ENCODE measurements at places on chromosomes 7 and 10.
A peak's percentile ranks its signal among the peaks of the same experiment; 100 is the strongest.

GRCh38 chr10:63700631-63701156, 179.5 kb downstream of the REEP3 start:
- DNase-seq, result no peak

- DNase-seq, result no peak
Measured at GRCh38 chr10:105908701-105909100, 1255.8 kb downstream of the SORCS1 start.

DNA sequence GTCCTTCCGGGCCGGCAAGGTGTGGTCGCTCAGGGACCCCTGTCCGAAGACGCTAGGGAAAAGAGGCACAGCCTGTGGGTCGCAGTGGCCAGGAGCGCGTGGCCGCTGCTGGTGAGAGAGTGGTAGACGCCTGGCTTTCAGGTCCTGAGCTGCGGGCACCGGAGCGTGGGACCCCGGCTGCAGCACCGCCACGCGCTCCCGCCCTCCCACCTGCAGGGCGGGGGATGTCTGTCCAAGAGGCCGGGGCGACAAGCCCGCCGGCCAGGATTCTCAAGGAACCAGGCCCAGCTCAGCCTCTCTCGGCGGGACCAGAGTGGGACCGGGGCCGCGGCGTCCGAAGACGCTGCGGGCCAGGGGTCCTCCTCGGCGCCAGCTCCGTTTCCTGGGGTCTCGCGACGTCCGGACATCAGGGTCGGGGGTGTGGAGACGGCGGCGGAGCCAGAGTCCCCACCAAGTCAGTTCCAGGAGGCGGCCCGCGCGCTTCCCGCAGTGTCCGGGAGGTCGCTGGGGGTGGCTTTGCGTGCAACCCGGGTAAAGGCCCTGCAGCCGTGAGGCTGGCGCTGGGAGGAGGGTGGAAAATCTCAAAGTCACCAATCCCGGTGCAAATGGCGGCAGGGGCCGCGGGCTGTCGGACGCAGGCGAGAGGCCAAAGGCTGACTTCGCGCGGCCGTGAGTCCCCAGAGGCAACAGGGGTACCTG, 5.5 kb downstream of the ZNF503 start:
- peak; percentile 60 for DNase-seq

- no peak for DNase-seq
Measured at GRCh38 chr7:38296059-38296857, 22.8 kb upstream of the TARP start.

DNA sequence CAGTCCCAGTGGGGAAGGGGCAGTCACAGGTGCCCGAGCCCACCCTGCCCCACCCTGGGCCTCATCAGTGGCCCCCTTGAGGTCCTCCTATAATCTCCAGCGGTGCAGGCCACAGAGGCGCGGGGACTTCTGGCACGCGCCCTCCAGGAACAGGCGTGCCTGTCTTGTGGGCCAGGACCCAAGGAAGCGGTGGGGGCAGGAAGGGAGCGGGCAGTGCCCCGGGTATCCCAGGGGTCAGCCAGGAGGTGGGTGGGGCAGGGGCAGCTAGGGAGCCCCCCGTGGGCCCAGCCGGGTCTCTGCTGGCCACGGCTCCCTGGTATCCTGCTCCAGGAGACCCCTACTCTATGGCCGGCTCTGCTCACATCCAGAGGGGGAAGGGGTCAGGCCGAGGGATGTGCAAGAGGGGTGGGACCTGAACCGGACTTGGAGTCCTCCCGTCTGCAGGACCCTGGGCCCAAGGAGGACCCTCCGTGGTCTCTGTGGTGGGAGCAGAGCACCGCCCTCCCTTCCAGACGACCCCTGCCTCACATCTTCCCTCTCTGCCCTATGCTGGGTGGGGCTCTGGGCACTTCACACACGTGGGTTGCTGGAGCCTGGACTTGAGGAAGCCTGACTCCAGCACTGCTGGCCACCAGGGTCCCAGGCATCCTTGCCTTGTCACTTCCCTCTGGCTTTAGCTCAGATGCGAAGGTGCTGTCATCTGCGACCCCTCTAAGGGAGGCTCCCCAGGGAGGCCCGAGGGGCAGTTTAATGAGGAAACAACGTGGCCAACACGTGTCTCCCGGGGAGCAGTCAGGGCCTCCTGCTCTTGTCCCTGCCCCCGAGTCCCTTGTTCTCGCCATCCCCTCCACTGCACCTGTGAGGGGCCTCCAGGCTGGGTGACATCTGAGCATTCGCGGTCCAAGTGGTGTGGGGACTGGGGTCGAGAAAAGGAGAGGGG, 18.3 kb upstream of the GRIFIN start:
- no peak for DNase-seq

GRCh38 chr10:132466520-132467463, 69.8 kb downstream of the PWWP2B start:
- DNase-seq, result no peak

- no peak for DNase-seq
Measured at GRCh38 chr10:106213493-106213892, 951.0 kb downstream of the SORCS1 start.

DNA sequence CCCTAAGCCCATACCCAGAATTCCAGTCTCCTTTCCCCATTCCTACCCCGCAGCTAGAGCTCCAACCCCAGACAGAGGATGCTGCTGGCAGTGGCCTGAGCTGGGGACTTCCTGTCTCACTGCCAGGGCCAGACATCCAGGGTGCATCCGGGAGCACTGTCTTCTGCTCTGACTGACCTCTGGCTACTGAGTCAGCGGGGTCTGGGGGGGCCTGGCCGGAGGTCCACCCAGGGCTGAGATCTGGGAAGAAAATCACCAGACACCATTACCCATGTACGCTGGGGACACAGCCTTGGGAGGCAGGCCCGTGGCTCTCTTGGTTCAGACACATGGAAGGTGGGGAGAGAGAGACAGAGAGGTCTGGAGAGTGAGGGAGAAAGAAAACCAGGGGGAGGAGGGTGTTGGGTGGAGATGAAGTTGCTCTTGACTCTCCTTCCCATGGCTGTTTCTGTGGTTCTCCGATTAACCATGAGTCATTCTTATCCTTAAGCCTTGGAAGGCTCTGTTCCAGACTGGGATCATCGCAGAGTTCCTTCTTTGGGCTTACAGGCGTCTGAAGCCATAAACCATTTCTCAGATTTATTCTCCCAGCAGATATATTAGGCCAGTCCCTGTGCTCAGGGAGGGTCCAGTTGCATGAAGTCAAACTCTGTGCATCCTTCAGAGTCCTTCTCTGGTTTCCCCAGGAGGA, 23.6 kb downstream of the TSPAN15 start:
- DNase-seq, result no peak

DNA sequence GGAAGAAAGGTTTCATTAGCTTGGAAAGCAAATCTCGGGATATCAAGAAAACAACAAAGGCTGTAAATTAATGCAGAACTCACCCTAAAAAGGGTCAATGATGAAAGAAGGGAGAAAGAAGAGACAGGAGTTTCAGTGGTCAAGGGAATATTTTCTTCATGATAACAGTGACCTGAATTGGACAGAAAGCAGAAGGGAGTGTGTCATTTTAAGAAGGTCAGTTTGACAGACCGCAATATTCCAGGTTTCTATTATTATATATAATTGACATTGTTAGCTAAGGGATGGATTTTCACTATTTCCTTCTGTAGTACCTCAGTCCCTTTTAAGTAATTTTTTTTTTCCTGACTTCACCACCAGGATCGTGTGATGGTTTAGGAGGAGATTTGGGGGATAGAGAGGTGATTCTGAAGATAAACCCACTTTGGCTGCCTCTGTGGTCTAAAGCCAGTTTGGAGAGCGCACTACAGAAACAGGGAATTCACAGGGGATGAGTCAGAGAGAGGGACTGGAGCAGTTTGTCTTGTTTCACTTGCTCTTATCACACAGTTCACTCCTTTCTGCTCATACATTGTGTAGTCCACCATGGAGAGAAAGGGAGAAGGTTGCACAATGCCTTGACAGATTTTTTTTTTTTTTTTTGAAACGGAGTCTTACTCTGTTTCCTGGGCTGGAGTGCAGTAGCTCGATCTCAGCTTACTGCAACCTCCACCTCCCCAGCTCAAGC, 417.9 kb downstream of the AUTS2 start:
- DNase-seq, result no peak

- DNase-seq, result no peak
Measured at GRCh38 chr7:70069977-70070376, 471.7 kb downstream of the AUTS2 start.

GRCh38 chr7:41705109-41705901, 2.4 kb upstream of the INHBA start:
- DNase-seq, result peak; percentile 90

DNA sequence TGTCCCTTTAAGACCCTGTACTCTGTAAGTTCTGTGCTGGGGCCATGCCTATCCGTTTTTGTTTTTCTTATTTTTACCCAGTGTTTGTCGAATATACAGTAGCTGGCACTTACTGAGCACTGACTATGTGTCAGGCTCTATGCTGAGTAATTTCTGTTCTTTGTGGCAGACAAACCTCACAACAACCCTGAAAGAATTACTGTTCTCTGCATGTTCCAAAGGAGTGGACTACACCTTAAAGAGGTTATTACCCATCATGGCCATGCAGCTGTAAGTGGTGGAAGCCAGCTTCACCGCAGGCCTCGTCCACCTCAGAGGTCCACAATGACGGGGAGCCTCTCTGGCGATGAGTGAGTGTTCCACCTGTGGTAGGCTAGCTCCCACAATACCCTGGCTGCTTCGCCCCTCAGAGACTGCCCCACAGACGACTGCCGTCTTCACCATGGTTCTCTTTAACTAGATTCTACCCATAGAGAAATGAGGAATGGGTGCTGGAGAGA, 30.1 kb upstream of the RBM20 start:
- DNase-seq, result no peak

- no peak for DNase-seq
Measured at GRCh38 chr7:81721437-81721836, 48.4 kb downstream of the HGF start.

- DNase-seq, result no peak
Measured at GRCh38 chr7:45514944-45515343, 59.2 kb upstream of the ADCY1 start.

DNA sequence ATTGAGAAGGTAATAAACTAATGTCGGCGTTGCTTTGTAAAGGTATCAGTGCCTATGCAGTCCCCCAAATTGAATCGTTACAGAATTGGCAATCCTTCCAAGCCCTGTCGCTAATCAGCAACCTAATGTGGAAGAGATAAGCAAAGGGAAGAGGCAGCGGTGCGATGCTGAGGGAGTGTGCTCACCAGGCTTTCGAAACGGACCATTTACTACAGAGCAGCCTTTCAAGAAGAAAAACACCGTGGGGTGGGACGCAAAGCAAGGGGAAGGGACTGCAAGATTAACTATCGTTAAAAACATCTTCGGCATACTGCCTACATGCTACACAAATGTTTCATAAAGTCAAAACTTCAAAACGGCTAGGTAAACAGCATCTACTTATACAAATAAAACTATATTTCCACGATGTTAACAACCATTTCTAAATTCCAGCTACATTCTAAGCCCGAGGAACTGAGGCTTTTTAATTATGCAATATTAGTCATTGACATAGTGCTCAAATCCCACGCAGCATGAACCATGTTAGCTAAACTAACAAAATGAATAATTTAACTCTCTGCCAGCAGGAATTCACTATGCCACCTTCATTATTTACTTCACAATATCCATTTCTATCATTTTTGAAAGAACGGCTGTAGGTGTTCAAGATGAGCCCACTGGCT, 85.2 kb downstream of the CHCHD3 start:
- DNase-seq, result no peak

GRCh38 chr7:158957510-158957906, 101.2 kb downstream of the DYNC2I1 start:
- DNase-seq, result no peak

GRCh38 chr10:29970576-29970975, 88.8 kb downstream of the JCAD start:
- DNase-seq, result no peak

DNA sequence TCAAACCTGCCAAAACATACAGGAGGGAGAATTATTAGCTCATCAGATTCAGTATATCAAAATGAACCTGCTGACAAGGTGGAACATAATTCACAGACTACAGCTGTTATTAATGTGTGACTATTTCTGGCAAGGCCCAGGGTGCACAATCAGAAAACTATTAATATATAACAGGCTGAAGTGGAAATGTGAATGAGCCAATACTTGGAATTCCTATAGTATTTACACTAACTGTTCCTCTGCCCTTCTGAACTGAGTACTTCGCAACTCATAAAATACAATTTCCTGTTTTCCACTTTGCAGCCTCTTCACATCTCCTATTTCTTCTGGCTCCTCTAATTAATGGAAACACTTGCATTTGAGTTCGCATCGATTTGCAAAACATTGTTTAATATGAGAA, 330.8 kb downstream of the DPP6 start:
- no peak for DNase-seq

DNA sequence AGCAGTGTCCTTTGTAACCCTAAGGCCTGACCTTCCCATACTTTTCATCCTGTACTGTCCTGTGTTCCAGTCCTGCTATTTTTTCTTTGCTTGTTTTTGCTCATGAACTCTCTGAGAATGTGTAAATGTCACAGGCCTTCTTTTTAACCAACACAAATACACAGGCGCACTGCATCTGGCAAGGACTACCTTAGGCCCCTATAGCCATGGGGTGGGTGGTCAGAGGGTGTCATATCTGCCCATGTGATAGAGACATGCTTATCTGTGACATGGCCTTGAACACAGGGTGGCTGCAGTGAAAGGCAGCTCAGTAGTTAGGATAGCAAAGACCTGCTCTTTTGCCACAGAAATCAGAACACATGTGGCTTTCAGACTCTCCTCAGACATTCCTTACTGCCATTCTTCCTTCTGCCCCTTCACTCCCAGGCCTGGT, 3.9 kb upstream of the MBL2 start:
- no peak for DNase-seq

DNA sequence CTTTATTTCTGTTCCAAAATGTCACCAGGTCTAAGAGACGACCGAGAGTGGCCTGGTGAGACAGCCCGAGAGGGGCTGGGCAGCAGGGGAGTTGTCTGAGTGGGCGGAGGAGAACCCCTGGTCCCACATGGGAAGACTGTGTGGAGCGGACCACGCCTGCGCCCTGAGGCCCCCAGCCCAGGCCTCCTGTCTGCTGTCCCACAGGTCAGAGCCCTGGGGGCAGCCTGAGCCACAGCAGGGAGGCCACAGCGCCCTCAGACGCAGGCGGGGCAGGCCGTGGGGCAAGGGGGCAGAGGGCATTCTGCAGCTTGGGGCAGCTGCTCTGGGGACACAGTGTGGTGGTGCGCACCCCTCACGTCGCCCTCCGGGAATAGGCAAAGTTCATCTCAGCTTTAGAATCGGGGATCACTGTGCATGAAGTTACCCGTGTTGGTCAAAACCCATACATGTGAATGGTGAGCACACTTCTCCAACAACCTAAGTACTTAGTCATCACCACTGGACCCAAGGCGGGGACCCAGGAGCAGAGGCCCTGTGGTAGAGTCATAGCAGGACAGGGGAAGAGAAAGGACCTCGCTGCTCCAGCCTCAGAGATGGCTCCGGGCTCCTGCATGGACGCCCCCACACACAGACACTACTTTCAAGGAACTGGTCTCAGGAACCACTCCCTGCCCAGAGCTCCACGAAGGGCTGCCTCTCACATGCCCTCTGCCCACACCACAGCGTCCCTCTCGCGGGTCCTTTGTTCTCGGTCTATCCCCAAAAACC, 214.7 kb downstream of the ELFN1 start:
- DNase-seq, result no peak

GRCh38 chr10:103555325-103555649, 61.8 kb downstream of the NEURL1 start:
- no peak for DNase-seq
